Activated gamma-delta T cell (primary cell): ENCODE measurements at places on chromosomes 6 and 20.

- no peak for DNase-seq
These were observed 1607.2 kb downstream of the GRIK2 start for GRCh38 chr6:103000688-103001087.

DNA sequence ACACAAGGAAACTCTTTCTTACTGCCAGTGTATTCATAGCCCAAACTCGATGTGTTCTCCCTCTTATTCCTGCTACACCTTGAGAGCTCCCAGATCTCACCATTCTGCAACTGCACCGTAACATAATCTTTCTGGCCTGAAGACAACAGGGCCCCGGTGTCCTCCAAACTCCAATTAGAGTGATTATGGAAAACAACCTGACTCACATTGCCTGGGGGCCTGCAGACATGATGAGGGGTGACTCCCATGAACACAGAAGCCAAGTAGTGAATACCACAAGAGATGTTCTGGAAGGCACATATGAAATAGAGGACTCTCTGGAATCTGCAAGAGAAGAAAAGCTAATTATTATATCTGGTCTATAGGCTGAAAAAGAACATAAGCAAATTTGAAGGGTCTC, 19.7 kb downstream of the SLC22A16 start:
- no peak for DNase-seq

DNA sequence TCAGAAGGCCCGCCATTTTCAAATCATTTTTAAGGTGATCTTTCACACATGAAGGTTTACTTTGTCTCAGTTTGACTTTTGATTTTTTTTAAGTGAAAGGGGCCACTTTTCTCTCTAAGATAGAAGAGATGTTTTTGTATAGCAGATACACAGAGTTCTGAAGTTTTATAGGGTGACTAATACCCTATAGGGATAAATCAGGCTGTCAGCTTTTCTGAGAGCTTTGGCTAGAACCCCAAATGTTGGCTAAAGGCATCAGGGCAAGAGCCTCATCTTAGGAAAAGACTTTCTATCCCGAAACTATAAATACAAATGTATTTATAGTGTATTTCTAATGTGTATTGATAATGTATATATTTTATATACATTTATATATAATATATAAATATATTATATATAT, 181.4 kb downstream of the TBX18 start:
- no peak for DNase-seq

DNA sequence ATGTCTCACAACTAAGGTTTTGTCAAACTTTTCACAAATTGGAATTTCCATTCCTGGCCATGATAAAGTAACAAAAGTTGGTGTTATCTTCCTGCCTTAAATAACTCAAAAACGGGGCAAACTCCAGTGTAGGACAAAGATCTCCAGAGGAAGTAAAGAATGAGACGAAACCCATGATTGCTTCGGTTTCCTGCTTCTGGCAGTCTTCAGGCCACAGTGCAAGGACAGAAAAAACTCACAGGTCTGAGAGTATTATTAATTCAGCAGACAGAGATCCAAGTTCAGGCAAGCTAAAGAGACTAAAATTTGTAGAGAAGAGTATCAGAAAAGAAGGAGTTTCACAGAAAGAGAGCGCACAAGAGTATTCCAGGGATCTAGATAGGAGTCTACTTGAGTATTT, 64.8 kb upstream of the RCAN2 start:
- DNase-seq = no peak

DNA sequence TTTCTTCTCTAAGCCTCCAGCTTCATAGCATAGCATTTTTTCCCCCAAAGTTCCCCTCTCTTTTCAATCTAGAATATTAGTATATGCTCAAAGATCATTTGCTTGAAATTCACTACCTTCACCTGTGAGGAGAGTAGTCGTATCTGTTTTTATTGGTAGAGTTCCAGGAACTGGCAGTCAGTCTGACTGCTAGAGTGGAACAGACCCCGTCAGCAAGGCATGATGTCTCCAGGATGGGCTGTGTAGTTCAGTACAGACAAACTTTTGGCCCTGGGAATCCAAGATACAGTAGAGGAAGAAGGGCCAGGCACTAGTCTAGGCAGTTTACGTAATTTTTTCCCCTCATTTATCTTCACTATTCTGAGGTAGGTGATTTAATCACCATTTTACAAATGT, 29.1 kb downstream of the RALY start:
- DNase-seq = no peak

GRCh38 chr6:21438986-21439352, 154.6 kb upstream of the SOX4 start:
- DNase-seq = no peak

DNA sequence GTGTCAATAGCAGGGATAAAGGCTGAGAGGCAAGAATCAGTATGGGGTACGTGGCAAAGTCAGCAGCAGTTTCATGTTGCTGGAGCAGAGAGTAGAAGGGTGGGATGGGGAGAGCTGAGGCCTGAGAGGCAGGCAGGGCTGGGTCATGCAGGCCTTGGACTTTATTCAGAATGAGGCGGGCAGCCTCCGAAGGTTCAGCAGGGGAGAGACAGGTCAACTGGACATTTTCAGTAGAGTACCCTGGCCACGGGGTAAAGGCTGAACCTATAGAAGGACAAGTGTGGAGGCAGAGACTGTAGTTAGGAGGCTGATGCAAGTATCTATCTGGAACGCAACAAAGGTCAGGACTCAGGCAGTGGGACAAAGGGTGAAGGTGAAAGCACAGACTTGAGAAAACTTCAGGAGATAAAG, 13.7 kb downstream of the NOTCH4 start:
- no peak for DNase-seq

- no peak for DNase-seq
These were observed 21.7 kb upstream of the GMNN start for GRCh38 chr6:24752917-24753492.

DNA sequence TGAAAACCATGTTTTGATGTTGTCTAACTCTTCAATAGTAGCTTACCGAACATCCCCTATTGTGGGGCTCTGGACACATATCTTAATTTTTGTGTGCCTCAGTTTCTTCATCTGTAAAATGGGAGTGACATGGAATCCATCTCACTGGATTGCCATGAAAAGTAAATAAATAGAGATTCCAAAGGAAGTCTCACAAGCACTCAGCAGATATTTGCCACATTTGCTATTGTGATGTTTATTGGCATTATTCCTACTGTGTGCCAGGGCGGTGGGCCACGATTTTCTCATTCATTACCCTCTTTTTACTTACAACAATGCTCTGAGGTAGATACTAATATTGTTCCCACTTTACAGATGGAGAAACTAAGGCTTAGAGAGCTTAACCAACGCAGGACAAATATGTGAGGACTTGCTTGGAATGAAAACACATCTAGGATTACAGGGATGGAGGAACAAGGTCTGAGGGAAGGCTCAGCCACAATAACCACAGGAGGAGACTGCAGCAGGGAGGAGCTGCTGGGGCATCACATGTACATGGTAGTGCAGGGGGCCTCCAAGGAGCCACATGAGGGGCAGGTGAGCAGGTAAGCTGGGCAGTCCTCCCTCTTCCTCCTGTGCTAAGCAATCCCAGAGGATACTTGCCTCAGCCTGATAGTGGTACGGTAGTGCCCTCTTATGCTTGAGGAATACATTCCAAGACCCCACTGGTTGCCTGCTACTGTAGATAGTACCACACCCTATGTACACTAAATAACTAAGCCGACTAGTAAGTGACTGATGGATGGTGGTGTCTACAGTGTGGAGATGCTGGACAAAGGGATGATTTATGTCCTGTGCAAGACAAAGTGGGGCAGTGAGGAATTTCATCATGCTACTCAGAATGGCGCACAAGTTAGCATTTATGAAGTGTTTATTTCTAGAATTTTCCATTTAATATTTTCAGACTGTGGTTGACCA, 176.9 kb downstream of the FOXA2 start:
- no peak for DNase-seq

GRCh38 chr20:21102603-21103311, 3.4 kb downstream of the LINC00237 start:
- no peak for DNase-seq

GRCh38 chr20:60224914-60225313, 266.7 kb downstream of the CDH26 start:
- DNase-seq = no peak

DNA sequence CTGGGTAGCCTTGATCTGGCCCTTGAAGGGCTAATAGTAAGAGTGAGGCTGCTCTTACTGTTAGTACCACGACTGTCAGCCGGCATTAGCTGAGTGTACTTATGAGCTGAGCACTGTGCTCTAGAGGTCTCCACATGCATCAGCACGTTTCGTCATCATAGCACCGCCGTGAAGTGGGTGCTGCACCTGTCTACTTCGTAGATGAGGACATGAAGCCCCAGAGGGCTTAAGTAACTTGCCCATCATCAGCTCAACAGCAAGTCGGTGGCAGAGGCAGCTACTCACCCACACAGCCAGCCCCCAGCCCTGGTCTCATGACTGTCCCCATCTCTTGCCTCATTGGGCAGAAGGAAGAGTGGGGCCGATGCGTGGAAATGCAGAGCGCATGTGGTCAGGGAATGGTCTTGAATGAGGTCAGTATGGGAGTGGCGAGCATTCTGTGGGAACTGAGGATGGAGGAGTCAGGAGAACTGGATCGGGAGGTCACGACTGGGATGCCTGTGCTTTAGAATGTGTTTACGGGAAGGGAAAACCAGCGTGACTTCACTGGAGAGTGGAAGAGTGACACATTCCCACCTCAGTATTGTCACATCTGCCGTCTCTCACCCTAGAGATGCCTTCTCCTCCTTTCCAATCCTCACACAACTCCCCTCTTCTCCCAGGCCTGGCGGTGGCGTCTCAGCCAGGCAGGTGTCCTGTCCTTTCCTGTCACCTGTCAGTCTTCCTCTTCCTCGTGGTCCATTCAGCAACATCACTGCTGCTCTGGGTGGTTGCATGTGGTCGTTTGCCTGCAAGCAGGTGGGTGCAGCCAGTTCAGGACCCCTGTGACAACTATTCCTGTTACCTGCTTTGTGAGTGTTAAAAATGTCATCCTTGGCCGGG, 6.0 kb downstream of the SYTL3 start:
- no peak for DNase-seq

DNA sequence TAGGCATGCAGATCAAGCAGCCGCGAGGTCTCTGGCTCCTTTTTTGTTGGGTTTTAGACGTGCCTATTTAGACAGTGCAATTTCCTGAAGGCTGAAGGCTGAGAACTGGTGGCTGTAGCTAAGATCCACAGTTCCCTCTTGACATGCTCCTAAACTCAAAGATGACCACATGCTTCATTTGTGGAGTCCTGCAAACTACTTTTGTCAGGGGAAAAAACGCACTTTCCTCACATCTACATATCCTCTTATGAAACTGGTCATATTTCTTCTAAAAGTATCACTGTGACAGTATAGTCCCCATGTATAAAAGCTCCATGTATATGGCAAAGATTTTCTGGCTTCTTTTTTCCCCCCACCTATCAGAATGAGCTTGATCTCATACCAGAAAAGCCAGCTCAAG, 30.7 kb downstream of the LYRM4 start:
- no peak for DNase-seq

DNA sequence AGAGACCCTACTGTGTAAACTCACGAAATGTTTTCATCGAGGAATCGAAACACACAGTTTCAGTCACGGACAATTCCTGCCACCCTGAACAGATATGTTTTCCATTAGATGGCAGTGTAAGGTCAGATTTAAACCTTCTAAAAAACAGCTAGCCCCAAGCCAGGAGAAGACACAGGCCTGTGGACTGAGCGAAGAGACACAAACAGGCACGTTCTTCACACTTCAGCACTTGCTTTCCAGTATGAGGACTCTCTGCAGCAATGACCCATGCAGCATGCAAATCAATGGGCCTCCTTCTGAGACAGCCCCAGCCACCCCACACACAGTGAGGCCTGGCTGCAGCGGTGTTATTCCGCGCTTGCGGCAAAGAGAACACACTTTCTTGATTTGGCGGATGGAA, 31.9 kb downstream of the HUS1B start:
- no peak for DNase-seq

GRCh38 chr20:11740975-11741374, 176.7 kb upstream of the BTBD3 start:
- no peak for DNase-seq

GRCh38 chr6:75283907-75284631, 523 bp downstream of the TMEM30A start:
- no peak for DNase-seq

- no peak for DNase-seq
These were observed 46.3 kb downstream of the GCNT2 start for GRCh38 chr6:10567256-10568026.

GRCh38 chr6:80366714-80367113, 260.2 kb downstream of the BCKDHB start:
- DNase-seq = no peak

- no peak for DNase-seq
These were observed 12.1 kb downstream of the TMX4 start for GRCh38 chr20:8007490-8007889.

DNA sequence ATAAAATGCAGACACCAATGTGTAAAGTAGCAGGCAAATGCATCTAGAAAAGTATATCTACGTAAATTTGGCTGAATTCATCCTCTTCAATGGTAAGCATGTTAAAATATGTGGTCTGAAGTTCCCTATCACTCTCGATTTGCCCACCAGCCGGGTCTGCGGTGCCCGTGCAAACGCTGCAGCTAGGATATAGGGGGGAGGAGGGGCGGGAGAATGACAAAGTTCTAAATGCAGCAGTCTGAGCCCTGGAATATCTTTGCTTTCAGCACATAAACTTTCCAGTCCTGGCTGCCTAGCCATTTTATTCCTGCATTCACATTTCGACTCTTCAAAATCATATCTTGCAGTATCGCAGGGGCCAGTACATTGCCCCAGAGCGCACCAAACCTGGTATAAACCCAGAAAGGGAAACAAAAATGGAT, 708 bp downstream of the NRN1 start:
- DNase-seq = no peak

GRCh38 chr20:2089447-2089846, 12.2 kb upstream of the STK35 start:
- no peak for DNase-seq

- no peak for DNase-seq
These were observed 66.4 kb downstream of the ANKS1A start for GRCh38 chr6:34955442-34955841.

GRCh38 chr6:169938262-169938701, 186.9 kb downstream of the ERMARD start:
- no peak for DNase-seq

DNA sequence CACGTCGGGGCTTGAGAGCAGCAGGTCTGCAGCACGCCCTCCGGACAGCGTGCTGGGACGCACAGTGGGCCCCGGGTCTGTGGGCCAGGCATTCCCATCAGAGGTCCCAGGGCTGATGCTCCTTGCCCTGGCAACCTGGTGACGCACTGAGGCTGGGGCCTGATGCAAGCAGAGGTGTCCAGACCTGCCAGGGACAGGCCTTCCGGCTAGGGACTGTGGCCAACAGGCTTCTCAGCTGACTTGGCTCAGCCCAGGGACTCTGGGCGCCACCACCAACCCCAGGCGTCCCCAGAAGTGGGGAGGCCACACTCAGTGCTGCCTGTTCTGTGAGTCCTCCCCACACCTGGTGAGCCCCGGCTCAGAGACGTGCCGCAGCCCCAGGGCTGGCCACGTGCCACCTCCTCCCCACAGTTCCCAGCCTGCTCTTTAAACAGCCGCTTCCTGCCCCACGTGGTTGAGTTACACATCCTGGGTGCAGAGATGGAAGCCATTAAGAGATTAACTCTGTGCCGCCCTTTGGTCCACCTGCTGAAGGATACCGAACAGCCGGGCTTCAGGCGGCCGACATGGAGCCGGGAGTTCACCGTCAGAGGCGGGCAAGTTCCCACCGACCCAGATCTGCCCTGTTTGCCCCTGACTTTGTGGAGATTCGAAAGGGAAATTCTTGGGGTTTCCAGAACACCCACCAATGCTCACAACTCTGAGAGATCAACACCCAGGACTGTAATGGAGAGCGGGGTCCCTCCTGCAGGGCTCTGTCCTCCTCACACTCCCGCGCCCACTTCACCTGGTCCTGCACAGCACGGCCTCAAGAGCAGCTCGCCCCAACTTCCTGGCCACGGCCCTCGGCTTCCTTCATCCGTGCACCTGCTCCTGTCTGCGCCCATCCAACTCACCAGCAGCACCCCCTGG, 37.6 kb upstream of the ZBP1 start:
- DNase-seq = no peak
